ENCODE measurements at places on chromosomes 1 and 21.

DNA sequence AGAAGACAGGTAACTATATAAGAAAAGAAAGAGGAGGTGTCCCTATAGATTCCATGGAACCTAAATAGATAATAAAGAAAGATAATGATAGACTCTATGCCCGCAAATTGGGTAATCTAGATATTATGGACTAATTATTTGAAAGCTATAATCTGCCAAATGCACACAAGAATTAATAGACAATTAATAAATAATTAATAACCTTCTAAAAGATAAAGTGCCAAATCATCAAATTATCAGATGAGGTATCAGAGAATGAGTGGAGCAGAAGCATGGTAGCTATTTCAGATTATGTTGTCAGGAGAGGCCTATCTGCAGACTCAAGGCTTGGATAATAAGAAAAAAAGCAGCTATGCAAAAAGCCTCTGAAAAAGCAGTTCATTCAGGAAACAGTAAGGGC is 1120.8 kb downstream of the PLA2G4A start:
- no peak for DNase-seq

- no peak for DNase-seq
Observed at GRCh38 chr1:182568647-182569284, 20.3 kb downstream of the RNASEL start.

GRCh38 chr1:157992833-157993146 is 655 bp upstream of the KIRREL1 start:
- DNase-seq = peak; percentile 68

DNA sequence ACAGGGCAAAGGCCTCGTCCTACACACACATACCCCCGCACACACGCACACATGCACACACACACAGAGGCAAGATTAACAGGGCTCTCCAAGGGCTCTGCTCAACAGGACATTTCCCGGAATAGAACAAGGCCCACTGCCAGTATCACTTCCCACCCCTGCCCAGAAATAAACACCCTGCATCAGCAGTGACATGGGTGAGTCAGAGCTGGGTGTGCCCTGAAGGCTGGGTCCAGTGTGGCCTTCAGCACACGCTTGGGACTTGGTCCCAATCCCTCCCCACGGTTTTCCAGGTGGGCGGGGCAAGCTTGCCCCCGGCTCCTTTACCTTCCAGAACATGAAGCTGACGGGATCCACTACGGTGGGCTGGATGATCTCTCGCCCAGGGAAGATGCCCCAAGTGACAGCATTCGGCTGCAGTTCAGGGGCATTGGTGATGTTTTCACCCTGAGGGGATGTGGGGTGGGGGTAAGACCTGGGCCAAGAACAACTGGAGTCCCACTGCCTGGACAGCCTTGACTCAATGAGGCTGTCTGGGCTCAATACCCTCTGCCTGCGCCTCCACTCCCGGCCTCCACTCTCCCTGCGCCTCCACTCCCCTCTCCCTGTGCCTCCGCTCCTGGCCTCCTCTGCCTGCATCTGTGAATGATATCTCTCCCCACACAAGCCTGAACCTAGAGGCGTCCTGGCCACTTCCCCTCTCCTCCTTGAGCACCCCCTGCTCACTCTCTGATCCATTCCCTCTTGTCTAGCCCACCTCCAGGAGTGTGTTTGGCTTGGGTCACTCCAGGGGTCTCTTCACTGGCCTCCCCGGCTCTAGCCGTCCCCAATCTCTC is 14.7 kb downstream of the MTHFR start:
- DNase-seq = peak; percentile 25

DNA sequence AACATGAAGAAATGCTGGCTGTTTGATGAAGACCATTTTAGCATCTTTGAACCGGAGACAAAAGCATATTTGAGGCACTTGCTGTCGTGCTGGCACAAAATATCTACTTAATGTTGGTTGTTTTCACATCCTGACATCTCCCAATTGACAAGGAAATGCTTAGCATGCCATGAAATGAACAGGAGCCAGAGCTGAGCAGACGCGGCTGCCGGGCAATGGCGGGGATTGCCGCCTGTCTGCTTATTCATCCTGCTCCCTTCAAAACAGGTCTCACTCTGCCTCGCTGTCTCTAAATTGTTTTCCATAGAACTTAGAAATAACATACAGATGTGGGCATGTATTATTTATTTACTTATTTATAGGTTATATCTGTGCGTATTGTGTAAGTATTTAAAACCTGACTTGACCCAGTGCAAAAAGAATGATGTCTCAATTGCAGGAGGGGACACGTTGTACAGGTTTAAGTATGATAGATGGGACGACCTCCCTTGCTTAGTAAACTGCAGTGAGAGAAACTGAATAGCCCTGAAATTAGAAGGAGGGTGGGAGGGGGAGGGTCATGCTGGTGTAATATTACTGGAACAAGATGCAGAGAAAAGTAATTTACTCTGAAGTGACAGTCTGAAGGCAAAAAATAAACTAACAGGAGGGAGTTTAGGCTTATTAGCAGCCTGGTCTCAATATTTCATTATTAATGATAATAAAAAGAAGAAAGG is 590.4 kb upstream of the PLXNA2 start:
- peak; percentile 17 for DNase-seq

DNA sequence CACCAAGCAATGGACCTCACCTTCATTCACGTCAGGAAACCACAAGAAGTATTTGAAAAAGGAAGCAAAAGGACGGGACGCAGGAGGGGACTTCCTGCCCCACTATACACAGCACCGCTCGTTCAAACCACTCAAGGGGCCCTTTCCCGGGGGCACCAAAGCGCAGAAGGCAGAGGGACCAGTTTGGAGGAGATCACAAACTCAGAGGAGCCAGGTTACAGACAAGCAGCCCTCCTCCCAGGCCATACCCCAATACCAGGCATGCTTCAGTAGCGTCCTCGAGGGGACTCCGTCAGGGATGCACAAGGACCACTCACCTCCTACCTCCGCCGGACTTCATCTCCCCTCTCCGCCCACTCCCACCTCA is 685 bp downstream of the CRTC2 start:
- peak; percentile 52 for DNase-seq

DNA sequence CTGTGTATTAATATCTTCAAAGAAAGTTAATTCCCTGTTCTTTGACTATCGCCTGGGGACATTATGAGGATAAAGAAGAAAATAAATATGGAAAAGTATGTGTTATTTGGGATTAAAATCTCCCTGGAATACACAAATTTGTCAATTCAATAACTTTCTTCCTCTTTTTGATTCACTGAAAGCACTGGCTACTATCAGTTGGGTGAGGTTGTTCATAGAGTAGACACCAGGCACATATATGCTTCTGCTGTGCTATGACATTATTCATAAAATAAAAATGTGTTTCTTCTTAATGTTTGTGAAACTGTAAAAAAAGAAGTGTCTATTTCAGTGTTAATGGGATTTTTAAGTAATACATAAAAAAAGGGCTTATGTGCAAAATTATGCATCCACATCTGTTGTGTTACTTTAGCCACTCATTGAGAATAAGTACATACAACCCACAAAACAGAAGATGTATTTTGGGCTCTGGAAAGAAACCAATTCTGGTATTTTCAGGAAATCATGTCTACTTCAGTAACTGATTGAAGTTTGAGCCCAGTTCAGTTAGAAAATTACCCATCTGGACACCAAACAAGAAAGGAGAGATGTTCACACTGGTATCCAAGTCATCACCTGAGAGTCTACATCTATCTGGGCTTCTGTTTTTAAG is 169.4 kb downstream of the GABPA start:
- DNase-seq = no peak

DNA sequence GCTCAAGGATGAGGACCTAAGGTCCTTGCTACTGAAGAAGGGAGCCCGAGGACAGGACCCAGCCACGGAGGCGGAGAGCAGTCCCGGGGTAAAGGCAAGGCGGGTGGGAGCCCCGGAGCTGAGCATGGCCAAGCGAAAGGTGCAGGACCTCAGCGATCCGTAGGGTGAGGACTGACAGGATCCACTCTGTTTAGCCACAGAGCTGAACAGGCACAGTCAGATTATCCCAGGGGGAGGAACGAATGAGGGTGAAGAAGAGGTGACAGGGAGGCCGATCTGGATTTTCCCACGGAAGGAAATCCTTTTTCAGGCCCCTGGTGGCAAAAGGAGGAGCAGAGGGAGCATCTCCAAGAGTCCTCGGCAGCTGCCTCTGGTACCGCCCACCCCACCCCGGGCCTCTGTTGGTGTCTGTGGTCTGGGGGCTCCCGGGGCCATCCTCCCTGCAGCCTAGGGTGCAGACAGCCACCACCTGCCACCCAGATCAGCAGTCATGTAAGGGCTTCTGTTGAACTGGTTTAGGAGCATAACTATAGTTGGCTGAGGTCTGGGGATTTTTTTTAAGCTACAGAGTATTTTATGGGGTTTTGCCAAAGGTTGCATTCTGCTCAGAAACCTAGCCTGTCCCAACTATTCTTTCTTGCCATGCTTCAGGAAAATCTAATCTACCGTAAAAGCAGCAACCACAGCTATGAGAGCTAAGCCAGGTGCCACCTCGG is 32.3 kb upstream of the LBR start:
- DNase-seq = no peak

DNA sequence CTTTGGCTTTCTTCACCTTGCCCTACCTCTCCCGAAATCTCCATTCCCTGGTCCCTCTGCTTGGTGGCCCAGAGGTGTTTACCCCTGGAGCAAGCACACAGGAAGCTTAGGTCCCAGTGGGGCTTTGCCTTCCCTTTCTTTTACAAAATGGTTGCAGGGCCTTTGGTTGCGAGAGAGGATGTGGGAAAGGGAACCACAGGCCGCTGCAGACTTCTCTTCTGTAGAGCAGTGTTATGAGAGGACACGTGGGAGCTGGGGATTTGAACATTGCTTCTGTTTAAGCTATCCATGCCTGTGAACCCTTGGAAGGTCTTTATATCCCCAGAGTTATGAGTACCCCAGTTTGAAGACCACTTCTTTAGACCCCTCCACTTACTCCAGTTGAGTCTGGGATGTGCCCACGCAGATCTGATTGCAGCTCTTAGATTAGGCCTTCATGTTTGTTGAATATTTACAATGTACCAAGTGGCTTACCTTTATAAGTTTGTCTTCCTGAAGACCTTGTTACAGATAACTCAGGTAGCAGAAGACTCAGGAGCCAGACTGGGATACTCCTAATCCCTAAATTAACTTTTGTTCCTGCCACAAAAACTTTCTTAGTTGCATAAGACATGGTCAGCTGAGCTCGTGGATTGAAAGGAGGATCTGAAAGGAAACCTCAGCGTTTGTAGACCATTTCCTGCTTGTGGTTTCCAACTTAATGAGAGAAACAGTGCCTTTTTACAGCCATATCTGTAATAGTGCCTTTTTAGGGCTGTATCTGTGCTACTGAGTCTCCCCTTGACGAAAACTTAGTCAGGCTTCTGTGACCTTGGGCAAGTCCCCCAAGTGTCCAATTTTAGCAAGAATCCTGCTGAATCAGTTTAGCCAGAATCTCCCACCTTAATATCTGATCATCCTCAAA is 21.9 kb upstream of the IVNS1ABP start:
- no peak for DNase-seq

- DNase-seq = peak; percentile 98
Observed at GRCh38 chr1:67535474-67535873, 105.3 kb upstream of the SERBP1 start.

- no peak for DNase-seq
Observed at GRCh38 chr1:205496661-205497060, 7.8 kb upstream of the CDK18 start.

GRCh38 chr1:25579292-25580252 is 36.2 kb downstream of the LDLRAP1 start:
- no peak for DNase-seq

DNA sequence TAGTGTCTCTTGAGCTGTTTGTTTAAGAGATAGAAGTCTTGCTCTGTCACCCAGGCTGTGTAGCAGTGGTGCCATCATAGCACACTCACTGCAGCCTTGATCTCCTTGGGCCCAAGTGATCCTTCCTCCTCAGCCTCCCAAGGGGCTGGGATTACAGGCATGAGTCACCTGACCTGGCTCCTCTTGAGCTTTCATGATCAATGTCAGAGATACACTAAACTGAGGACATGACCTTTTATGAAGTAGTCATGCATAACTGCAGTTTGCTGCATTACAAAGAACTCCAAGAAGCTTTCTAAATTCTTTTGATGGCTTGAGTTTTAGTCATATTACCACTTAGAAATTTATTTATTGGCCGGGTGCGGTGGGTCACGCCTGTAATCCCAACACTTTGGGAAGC is 77.7 kb downstream of the CC2D1B start:
- DNase-seq = no peak

- DNase-seq = no peak
Observed at GRCh38 chr1:230261928-230262650, 164.0 kb downstream of the PGBD5 start.

DNA sequence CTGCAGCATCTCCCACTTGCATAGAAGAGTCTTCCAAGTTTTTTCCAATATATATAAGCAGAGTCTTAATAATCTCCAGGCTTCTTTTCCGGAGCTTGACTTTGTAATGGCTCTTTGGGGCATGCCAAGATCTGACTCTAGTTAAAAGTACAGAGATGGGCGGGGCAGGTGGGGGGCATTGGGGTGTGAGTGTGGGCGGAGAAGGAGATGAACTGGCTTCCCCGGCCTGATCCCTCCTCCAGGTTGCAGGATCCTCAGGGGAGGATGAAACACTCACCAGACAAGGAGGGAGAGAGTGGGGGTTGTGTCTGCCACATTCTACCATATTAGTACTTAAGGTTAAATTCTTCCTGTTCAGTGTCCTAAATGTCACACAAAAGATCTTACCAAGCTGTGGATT is 23.0 kb downstream of the S100A10 start:
- DNase-seq = no peak

DNA sequence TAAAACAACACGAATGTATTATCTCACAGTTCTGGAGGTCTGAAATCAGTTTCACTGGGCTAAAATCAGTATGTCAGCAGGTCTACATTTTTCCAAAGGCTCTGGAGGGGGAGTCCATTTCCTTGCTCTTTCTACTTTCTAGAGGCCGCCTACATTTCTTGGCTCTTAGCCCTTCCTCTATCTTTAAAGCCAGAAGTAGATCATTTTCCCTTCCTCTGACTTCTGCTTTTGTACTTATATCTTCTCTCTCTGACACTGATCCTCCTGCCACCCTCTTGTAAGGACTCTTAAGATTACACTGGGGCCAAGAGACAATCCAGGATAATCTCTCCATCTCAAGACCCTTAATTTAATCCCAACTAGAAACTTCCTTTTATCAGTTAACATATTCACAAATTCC is 41.4 kb downstream of the MSH4 start:
- DNase-seq = no peak

- DNase-seq = peak; percentile 91
Observed at GRCh38 chr1:39105061-39105840, 79.1 kb downstream of the NDUFS5 start.

Measured in DMS53 (cell line).